ENCODE measurements at places on chromosomes 16 and 17.
A peak's percentile ranks its signal among the peaks of the same experiment; 100 is the strongest.

GRCh38 chr17:82464567-82464929, 6.0 kb downstream of the NARF start:
- DNase-seq = no peak

DNA sequence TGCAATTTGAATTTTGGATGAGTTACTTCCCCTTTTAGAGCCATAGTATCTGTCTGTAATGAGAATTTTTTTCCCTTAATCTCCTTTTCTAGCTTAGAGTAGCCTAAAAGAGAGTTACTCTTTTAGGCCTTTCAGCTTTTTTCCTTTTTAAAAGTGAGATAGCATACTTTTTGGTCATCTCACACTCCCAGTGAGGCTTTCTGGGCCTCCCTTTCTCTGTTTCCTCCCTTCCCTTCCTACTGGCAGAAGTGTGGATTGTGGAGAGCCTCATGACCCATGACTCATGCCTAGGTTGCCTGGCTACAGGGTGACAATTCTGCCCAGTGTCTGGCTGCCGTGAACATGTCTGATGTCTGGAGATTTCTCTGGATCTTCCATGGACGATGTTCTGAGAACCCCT, 15.2 kb downstream of the KRT23 start:
- no peak for DNase-seq

DNA sequence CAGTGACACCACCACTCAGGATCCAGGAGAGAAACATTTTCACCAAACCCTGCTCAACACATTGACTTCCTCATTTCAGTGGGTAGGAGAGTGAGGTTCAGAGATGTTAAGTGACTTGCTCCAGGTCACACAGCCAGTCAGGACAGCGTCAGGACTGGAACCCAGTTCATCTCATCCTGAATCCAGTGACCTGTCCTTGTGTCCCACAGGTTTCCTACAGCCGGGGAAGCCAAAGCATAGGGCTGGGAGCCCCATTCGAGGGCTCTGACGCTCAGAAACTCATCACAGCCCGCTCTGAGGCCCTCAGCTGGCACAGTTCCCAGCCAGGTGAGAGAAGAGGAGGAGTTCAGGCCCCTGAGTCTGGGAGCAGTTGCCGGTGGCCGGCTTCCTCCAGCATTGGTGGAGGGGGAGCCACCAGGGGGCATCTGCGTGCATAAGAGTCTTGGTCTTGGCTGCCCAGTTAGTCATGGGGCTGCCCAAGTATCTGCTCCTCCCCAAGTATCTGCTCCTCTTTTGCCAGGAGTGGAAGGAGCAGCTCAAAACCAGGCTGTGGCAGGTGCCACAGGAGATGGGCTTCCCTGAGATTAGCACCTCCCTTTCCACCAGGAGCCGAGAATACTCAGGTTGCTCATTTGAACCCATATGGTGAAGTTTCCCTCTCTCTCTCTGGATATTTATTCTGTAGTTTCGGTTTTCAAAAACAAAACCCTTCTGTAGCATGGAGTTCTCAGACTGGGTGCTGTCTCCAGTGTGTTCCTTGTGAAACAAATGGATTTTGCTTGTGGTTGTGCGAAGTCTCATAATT, 56.0 kb downstream of the TNFRSF13B start:
- DNase-seq = peak; percentile 65

DNA sequence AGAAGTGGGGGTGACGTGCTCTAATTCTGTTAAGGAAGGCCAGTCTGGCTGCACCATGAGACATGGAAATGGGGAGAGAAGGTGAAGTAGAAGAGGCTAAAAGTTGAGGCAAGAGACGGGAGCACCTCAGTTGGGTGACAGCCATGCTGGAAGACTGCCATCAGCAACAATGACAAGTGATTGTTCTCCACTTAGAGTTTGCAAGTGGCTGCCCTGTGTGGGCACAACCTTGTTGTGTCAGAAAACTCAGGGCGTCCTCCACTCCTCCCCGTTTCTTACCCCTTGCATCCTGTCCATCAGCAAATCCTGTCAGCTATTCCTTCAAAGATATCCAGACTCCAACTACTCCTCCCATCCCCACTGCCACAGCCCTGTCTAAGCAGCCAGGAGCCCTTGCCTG, 17.6 kb downstream of the CES1 start:
- DNase-seq = no peak

DNA sequence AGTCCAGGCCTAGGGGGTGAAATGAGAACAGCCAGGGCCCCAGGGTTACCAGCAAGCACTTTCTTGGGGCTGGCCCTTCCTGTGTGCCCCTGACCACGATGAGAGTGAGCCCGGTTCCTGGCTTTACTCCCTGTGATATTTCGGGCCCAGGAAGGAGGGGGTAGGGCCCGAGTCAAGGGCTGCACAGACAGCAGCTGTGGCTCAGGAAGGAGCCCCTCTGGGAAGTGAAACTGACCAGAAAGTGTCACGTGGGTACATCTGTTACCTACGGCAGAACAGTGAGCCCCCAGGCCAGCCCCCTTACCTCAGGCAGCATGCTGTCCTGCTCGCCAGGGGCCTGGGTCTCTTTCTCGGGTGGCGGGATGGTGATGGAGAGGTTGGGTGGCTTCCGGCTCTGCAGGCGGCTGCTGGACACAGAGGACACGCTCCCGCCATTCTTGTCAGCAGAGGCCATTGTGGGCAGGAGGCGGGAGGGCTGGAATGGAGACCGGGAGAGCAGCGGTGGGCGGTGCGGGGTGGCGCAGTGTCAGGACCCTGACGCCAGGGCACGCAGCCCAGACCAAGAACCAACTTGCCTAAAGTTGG, 13.8 kb downstream of the AANAT start:
- DNase-seq = no peak

DNA sequence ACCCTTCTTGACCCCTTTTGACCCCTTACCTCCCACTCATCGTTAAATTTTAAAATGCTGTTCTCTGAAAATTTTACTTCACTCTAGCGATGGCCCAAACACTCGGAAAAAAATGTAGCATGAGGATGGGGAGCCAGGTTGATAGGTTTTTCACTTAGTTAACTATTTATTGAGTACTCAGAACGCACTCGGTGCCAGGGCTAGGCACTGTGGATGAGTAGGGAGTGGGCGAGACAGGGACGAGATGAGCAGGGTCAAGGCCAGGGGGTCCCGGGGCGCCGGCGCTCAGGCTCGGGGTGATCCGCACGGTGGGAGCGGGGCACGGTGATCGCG, 392 bp downstream of the ZSCAN32 start:
- DNase-seq = no peak

DNA sequence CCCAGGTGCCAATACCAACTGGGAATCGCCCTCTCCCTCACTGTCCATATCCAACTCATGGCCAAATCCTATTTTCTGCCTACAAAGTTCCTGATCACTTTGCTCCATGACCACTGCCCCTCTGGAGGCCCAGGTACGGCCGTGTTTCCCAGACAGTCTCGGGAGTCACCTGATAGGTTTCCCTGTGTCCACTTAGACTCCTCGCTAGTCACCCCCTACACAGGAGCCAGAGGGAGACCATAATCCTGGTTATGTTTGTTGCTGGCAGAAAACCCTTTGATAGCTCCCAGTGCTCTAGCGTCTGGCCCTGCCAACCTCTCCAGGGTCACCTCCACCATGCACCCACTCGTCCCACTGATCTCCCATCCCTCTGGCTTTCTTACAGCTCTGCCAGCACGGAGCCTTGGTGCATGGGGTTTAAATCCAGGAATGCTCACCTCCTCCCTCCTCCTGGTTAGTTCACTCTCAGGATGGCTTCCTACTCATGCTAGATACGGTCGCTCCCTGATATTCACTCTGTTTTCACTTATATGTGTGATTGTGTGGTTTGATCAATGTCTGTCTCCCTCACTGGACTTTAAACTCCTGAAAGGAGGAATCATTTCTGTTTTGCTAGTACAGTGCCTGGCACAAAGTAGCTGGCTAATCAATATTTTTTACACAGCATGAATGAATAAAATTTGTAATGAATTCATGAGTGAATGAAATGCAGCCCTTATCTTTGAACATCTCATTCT, 7.5 kb upstream of the CALB2 start:
- no peak for DNase-seq

DNA sequence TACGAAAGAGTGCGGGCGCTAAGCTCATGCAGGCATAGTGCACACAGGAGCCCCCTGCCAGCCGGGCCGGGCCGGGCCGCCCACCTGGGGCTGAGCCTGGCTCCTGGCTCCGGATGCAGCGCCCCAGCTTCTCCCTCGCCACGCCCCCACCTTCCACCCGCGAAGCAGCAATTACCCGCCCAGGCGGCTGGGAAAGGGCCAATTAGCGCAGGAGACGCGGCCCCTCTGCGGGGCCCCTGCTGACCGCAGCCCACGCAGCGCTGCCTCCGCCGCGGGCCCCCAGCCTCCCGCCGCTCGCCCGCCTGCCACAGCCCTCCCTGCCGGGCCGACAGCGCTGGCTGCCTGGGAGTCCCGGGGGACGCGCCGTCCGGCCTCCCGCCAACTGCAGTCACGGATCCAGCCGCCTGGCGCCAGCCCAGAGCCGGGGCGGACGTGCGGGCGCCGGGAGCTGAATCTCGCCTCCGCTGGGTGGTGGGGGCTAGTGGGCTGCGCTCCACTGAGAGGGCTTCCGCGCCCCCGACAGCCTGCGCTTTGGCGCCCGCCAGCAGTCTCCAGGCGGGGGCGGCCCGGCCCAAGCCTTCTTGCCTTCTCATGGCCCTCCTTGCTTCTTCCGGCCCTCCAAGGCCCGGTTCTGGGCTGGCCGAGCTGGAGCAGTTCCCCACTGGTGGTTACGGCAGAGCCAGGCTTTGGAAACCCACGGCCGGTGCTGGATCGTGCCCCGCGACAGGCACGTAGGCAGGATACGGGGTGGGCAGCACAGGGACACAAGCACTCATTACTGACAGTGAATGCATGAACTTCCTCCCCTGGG, 14.9 kb upstream of the CBFB start:
- DNase-seq = peak; percentile 91

GRCh38 chr16:22726868-22727267, 87.1 kb upstream of the HS3ST2 start:
- no peak for DNase-seq
